ENCODE measurements at places on chromosomes 3 and 15.

DNA sequence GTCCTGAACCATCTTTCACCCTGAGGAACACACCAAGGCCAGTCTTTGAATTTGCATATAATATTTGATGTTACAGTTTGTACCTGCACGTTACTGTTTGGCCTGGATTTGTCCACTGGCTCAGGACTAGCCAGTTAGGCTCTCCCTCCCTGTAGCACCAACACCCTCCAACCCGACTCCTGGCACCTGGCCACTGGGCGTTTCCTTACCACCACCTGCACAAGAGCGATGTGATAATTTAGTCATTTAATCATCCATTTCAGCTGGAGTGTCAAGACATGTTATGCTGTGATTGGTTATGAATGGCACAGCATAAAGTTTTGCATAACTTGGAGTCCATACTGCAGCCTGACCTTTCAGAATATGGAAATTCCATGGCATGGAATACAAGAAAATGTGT, 242.4 kb downstream of the KCNMB2 start:
- DNase-seq = no peak

- no peak for DNase-seq
Observed at GRCh38 chr15:71444032-71444810, 328.9 kb downstream of the THSD4 start.

DNA sequence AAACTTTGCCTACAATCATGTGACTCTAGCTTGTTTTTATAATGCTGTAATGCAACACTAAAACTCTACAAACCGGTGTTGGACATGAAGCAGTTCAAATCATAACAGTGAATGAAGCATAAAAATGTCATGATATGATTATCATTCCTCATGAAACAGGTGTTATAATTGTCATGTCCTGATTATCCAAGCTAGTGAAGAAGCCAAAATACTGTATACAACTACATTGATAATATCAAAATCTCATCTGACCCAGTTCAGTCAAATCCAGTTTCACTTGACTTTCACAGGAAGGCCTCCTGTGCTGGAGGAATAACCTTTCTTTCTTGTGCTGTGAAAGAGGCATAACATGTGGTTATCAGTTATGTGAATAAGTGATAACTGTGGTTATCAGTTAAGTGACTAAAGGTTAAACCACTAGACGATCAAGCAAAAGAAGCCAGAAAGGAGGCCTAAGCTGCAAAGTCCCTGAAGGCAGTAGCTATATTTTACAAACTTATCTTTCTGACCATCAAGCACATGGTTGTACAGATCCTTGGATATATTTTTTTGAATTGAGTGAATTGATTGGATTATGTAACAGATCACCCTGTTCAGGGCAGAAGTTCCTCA, 296.4 kb downstream of the TUSC7 start:
- no peak for DNase-seq

DNA sequence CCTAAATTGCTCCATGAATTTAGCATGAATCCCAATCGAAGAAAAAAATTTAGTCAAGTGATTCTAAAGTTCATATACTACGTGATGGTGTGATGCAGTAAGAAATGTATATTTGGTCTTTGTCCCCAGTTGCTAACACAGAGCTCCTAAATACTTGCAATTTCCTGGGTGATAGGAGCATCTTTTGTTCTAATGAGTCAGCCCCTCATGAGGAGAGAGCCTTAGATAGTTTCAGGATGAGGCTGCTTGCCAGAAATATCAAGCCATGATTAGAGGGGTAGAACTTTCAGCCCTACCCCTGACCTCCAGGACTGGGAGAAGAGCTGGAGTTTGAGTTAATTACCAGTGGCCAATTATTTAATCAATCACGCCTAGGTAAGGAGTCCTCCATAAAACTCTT, 170.2 kb downstream of the PDE8A start:
- DNase-seq = no peak

DNA sequence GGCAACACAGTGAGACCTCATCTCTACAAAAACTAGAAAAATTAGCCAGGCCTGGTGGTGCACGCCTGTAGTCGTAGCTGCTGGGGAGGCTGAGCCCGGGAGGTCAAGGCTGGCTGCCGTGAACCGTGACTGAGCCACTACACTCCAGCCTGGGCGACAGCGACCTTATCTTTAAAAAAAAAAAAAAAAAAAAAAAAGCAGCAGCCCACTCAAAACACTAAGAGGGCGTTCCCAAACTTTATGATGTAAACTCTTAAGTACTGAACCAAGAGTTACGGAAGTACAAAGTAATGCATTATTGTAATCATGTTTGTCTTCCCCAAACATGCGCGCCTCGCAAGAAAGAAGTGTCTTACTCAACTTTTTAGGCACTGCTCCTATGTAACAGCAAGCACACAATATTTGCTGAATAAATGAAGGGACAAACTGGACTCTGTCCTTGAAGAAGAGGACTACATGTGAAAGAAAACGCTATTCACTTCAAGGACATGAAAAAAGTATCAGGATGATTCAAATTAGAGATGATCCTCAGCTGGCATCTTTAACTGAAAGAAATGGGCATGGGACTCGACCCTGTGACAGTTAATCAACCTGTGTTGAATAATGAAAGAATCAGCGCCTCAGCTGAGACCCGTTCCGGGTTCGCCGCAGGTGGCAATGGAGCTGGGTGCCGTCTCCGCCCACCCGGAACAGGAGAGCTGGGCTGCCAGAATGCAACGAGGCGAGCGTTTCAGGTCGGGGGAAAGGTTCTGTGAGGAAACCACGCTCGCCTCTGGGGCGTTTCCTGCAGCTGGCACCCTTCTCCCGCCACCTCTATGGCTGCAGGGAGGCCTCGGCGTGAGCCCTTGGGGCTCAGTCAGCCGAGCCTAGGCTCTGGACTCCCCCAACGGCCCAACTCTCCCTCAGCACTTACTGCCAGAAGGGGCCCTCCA, 718 bp downstream of the SPG11 start:
- DNase-seq = peak; percentile 58

DNA sequence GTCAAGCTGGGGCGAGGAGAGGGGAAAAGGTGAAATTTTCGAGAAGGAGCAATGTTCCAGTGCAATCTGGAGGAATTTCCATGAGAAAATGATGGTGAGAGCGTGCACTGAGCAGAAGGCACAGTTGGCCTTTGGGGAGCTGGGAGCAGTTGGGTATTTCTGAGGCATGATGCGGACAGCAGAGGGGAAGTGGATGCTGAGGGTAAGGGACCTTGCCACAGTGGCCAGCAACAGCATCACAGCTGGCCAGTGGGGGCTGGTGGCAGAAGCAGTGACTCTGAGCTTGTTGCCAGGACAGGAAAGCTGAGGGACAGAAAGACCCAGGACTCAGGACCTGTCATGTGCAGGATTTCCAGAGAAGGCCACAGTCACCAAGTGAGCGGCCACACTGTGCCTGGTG, 98.9 kb downstream of the LSM3 start:
- no peak for DNase-seq

DNA sequence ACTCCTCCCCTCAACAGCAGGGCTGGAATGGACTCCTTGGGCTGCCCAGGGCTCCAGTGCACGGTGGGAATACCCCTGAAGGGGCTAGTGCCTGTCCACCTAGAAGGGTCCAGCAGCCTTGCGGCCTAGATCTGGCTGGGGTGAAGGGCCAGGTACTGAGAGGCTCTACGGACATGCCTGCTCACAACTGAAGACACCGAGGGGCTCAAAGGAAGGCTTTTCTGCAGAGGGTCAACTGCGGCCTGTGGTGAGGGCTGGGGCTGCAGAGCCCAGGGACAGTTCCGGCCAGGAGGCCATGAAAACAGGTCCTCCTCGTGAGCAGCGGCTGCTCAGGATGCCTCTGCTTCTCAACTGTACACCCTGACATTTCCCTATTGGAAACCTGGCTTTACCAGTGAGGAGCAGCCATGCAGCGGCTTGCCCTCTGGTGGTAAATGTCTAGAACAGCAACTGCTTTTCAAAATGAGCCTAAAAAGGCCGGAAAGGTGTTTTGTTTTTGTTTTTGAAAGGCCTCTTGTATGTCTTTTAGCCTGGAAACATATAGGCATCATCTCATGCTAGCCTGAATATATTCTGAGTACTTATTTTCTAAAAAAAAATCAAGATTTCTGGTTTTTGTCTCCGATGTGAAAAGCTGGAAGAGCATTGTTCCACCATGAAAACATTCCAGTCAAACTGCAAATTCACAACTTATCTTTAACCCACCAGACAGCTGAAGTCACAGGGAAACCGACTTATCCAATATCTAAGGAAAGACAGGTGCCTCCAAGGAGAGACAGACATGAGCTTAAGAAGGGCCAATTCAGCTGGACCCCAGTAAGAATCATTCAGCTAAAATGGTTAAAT, 163.4 kb downstream of the KLF13 start:
- DNase-seq = no peak

DNA sequence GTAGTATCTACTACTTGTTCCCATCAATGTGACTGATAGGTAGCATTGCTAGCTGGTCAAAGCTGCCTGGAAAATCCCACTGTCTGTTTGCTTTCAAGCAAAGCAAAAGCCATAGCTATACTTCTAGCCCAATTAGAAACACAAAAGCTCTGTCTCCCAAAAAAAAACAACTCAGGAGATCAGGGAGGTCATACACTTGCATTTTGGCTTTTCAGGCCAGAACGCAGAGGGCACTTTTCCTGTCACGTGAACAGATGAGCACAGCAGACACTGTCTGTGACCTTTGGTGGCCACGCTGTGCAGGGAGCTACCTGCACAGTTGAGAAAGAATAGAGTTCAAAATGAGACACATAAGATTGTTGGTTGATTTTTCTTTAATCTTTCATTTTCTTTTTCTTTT, 441.7 kb upstream of the PDZRN3 start:
- no peak for DNase-seq

DNA sequence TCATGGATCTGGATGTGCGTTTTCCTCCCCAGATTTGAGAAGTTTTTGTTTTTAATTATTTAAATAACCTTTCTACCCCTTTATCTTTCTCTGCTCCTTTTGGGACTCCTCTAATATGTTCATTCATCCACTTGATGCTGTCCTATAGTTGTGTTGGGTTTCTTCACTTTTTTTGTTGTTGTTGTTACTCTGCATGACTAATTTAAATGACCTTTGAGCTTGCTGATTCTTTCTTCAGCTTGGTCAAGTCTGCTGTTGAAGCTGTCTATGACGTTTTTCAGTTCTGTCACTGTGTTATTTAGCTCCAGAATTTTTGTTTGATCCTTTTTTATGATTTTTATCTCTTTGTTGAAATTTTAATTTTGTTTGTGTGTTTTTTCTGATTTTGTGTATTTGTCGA, 463.6 kb upstream of the ALCAM start:
- no peak for DNase-seq

GRCh38 chr3:63993653-63994079, 29.6 kb downstream of the PSMD6 start:
- peak; percentile 23 for DNase-seq

- no peak for DNase-seq
Observed at GRCh38 chr3:52568069-52568468, 31.7 kb downstream of the UQCC5 start.

DNA sequence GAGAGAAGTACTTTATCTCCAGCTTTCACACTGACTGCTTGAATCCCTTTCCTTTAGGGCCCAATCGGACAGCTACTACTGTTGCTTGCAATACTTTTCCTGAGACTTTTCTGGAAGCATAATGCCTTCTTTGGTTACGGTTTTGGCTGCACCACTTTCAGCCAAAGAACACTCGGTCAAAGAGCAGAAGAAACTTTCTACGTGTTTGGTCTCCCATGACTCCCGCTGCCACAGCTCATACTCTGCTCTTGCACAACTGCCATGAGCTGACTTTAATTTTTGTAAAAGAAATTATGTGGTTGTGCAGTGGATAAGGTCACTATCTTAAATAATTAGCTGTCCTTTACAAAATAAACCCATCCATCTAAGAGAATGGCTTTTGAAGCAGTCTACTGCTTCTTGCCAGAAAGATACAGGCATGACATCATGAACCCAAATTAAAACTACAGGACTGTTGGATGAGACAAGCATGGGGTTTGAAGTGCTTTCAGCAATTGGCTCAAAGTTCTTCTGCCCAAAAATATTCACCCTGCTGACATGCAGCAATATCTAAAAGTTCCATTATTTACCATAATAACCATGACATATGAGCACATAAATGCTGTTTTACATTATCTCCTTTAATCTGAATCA, 42.0 kb downstream of the PROS1 start:
- DNase-seq = no peak

GRCh38 chr15:91782221-91782620, 71.3 kb upstream of the SLCO3A1 start:
- DNase-seq = no peak

DNA sequence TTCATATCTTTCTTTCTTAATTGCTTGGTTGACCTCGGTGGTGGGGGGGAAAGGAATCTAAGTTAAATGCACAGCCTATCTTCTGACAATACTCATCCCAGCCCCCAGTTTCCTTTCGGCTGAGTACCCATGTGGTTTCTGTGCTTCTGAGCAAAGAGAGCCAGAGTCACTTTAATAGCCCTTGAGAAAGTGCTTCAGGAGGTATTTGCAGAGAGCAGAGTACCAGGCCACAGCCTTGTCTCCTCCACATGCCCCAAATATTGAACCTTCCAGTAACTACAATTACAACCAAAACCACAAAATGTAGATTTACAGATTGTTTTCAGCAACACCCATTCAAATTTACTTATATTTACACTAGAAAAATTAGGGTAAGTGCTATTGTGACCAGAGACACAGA, 647.4 kb downstream of the NR2F2 start:
- no peak for DNase-seq

DNA sequence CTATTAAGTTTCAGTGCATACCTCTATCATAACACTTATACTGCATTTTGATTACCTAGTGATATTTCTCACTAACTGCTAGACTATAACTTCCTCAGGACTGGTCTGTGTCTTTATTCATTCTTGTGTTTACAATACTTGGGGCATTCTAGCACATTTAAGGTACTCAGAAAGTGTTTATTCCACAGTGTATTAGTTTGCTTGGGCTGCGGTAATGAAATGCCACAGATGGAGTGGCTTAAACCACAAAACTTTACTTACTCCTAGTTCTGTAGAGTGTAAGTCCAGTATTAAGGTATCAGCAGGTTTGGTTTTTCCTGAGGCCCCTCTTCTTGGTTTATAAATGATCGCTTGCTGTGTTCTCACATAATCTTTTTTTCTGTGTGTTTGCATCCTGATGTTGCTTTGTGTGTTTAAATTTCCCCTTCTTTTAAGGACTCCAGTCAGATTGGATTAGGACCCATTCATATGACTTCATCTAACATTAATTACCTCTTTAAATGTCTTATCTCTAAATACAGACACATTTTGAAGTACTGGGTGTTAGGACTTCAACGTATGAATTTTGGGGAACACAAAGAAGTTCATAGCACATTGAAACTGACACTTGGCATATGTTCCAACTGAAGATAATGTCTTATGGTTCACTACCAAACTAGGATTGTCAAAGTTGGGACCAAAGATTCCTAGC, 23.9 kb downstream of the RNF111 start:
- DNase-seq = no peak

- DNase-seq = no peak
Observed at GRCh38 chr3:58899953-58900298, 149.9 kb downstream of the CFAP20DC start.

- DNase-seq = no peak
Observed at GRCh38 chr3:127137113-127137512, 55.8 kb upstream of the PRR23E start.

GRCh38 chr3:110332629-110333028, 739.0 kb upstream of the NECTIN3 start:
- no peak for DNase-seq

GRCh38 chr3:170660139-170660538, 74.3 kb upstream of the SLC7A14 start:
- DNase-seq = no peak

GRCh38 chr3:165336786-165337185, 140.6 kb upstream of the SLITRK3 start:
- DNase-seq = no peak
